ENCODE measurements at places on chromosomes 2 and 18.

- DNase-seq = no peak
Observed at GRCh38 chr2:6069381-6069780, 377.2 kb downstream of the SOX11 start.

GRCh38 chr2:138712212-138712979, 67.8 kb downstream of the NXPH2 start:
- no peak for DNase-seq

- no peak for DNase-seq
Observed at GRCh38 chr2:239903803-239904202, 121.3 kb downstream of the NDUFA10 start.

DNA sequence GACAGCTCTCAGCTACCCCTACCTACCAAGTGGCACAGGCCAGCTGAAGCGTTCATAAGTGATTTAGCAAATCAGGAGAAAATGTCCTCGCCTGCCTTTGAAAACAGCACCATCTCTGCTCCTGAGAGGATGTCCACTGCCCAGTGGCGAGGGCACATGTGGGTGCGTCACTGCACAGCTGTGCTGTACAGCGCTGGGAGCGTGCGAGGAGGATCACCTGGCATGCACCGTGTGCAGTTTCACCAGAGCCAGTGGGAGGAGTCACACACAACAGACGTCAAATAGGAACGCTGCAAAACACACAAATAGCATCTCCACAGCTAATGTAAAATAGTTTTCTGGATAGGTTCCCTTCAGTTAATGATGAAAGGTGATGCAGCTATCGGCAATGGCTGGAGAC, 154.1 kb downstream of the HDAC4 start:
- DNase-seq = no peak

DNA sequence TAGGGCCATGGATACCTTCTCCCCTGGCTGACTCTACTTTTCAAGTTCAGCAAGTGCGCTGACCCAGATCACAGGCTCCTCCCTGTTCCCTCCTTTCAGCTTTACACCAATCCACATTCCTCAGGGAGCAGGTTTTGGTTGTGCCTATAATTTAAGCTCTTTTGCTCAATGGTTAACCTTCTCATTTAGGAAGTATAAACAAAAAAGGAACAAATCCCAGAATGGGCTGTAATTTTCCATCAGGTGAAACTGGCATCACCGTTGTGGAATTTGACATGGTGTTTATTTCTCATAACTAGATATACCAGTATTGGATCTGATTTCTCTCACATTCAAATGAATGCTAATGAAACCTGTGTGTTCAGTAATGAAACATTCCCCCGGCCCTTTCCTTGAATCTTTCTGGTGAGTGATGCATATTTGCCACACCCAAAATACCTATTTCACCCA, 13.6 kb downstream of the STRN start:
- DNase-seq = no peak

Data from frontal cortex (tissue), 4 donors.